Activated CD8-positive, alpha-beta T cell treated with anti-CD3 and anti-CD28 coated beads for 36 hours (primary cell): ENCODE measurements at places on chromosomes 4 and X.

DNA sequence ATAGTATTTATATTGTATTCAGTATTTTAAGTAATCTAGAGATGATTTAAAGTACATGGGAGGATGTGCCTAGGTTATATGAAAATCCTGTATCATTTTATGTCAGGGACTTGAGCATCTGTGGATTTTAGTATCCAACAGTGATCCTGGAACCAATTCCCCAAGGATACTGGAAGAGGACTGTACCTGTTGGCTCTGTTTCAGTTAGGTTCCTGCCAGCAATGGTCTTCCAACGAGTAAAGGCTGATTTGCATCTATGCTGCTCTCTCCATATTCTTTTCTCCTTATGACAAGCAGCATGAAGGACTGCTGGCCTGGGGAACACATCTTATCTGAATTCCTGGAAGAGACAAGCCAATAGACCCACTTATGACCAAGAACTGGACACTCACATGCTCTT is 34.9 kb downstream of the ASB9 start:
- no peak for DNase-seq

DNA sequence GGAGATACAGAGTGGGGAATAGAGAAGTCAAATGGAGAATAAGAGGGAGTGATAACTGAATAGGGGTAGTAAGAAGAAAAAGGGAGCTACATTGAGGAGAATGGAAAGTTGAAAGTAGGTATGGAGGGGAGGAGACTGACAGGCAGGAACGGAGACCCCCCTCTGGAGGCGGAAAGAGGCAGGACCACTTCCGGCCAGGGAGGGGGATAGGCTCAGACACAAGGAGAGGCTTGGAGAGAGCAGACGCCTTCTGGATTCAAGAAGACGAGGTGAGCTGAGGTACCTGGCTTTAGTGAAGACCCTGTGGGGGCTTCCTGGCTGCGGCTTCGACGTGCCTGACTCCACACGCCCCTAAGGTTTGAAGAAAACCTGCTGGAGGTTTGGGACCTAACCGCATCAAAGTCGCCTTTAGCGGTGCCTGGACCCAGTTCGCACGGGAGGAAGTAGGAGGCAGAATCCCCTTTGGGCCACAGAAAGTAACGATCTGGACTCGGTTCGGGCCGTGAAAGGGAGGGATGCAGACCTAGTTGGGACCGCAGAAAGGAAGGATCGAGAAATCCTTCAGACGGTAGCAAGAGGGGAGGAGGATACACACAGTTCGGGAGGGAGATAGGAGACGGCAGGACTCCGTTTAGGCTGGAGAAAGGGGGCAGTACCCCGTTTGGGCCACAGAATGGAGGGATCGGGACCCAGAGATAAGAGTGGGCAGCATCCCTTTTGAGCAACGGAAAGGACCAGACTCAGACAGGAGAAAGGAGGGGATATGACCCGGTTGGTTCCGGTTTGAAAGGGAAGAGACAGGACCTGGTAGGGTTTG is at the start of gene TRO:
TRO (plus strand) TSS at position 215 of the 817 bp plus-strand sequence. CDS start 1,423 bp downstream, outside the sequence.
- DNase-seq, result peak; percentile 8

DNA sequence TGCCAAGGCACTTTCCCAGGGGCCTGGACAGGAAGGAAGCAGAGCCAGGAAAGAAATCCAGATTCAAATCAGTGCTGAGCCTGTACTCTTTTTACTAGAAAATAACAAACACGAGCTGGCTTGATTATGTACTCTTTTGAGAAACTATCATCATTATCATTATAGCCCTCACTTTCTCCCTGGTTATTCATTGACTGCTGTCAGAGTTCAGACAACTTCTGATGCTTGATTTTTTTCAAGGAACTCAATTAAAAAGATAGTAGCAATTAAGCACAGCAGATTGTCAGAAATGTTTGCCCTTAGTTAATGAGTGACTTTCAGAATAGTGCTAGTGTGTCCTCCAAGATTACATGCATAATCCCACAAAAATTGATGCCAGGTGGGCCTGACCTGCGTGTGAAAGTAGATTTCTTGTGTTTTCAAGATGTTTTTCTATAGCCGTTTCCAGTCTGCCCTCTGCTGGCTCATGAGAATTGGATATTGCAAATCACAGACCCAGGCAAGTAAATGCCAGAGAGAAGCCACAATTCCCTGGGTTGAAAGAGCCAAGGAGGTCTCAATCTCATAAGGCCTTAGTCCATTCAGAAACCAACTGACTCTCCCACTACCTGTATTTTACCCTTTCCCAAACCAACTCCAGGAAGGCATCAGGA is 14.3 kb upstream of the PNPLA4 start:
- no peak for DNase-seq

GRCh38 chr4:5913454-5913853 is 20.6 kb upstream of the CRMP1 start:
- DNase-seq, result no peak

DNA sequence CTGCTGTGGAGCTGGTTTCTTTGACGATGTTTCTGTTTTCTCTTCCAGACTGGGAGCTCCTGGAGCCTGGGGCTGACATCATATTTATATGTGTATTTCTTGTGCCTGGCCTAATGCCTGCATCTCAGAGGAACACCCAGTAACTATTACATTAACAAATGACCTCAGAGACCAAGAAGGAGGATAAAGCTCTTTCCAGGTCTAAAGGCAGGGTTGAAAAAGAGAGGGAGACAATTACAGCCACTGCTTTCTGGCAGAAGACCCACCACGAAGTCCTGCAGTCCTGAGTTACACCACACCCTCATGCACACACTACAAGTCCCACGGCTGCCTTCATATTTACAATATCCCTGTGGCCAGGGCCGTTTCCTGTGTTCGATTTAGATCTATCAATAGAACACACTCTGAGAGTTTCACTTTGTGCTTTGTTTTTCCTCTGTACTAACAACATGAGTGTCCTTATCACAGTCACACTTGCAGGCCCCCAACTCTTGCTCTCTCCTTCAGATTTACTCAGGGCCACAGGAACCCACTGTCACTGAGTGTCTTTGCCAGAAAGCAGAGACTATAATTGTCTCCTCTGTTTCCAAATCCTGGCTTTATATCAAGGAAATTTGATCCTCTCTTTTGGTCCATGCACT is 535.5 kb downstream of the MID1IP1 start:
- DNase-seq, result peak; percentile 67
